ENCODE measurements at places on chromosomes 12 and 14.

GRCh38 chr12:27968972-27969623 is 3.4 kb downstream of the PTHLH start:
- no peak for DNase-seq

GRCh38 chr12:79624378-79624777 is 66.4 kb downstream of the PAWR start:
- no peak for DNase-seq

DNA sequence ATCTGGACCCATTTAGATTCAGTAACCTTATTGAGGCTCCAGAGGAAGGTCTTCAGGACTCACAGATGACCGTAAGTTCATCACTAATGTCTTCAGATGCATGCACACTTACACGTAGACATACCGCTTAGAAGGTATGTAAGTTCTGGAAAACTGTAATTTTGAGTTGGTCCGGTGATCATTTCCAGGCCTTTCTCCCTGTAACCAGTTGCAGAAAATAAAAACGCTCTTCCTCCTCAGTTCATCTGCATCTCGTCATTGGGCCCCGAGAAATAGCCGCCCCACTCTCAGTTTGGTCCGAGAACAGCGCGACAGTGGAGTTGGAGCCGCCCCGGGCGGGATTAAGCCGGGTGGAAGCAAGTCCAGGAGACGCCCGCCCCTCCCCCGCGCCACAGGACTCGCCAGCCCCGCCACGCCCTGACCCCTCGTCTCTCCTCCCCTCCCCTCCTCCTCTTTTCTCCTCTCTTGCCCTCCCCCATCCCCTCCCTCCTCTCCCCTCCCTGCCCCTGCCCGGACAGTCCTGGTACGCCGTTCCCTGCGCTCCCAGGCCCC is 83.7 kb downstream of the TNFAIP2 start:
- no peak for DNase-seq

GRCh38 chr14:83548061-83548839 is 1981.7 kb upstream of the FLRT2 start:
- no peak for DNase-seq

DNA sequence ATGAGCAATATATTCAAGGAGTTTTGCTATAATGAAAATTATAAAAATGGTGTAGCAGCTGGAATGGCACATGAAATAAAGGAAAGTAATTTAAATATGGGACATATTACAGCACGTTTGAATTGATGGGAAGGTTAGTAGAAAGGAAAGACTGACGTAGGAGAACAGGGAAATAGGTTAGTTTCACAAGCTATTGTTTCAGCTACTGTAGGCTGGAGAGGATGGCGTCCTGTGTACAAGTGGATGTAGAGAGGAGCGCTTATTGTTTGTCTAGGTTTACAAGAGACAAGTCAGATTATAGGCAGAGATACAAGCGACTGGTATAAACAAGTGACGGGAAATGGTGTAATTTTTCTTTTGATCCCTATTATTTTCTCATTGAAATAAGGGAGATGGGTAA is 431.2 kb upstream of the PDE3A start:
- DNase-seq, result no peak

DNA sequence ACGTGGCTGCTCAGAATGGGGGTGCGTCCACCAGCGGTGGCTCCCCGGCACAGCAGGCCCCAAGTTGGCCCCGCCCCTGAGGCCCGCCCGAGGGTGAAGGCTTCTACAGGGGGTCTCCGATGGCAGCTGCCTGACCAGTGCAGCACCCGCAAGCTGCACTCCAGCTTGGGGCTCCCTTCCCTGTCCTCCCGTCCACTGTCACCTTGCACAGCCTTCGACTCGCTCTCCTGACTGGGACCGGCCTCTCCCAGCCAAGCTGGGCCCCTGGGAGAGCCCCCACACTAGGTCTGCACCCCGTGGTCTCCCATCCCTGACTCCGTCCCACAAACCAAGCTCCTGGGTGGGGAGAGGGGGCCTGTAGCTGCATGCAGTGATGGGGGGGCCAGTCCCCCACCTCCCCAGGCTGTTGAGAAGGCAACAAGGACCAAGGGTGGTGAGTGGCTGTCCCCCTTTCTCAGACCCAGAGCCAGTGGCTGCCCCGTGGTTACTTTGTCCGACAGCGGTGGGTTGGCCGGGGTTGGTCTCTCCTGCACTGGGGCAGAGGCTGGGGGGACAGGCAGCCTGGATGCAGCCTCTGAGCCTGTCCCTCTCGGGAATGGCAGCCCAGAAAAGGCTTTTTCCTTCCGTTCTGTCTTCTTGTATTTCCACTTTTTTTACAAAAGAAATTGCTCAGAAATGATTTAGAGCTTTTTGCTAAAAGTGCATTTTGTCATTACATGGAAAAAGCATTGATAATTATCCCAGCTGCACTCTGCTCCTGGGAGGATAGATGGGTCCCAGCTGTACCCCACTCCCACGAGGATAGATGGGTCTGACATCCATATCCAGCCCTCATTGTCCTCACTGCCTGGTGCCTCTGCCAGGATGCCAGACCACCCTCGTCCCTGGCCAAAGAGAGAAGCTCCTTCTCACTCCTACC is 217.0 kb downstream of the KIF26A start:
- DNase-seq, result no peak

DNA sequence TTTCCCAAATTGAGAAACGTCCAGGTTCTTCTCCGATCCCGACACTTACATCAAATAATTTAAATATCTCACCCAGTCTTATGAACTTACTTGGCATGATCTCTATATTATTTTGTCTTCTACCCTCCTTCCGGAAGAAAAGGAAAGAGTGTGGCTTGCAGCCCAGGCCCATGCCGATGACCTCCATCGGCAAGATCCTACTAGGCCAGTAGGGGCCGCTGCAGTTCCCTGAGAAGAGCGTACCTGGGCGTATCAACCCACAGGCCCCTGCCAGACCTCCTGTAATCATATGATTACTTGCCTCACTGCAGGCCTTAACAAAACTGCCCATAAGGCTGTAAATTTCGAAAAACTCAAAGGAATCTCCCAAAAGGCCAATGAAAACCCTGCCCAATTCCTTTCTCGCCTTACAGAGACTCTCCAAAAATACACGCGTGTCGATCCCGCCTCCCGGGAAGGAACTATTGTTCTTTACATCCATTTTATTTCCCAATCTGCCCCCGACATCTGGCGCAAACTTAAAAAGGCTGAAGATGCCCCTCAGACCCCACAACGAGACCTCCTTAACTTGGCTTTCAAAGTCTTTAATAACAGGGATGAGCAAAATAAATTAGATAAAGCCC is 69.6 kb downstream of the MOK start:
- DNase-seq, result peak; percentile 7

- no peak for DNase-seq
These were observed 441.4 kb downstream of the EGLN3 start for GRCh38 chr14:33509454-33509853.

- DNase-seq, result no peak
These were observed 214.1 kb upstream of the PLEKHG7 start for GRCh38 chr12:92488735-92489134.

DNA sequence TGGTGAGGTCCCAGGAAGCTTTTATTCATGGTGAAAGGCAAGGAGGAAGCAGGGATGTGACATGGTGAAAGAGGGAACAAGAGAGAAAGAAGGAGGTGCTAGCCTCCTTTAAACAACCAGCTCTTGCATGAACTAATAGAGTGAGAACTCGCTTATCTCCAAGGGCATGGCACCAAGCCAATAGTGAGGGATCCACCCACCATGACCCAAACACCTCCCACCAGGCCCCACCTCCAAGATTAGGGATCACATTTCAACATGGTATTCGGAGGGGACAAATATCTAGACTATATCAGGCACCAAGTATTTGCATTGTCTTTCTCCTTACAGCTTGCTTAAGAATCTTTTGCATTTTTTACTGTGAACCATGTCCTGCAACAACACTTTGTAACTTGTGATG is 91.9 kb upstream of the DHRS4 start:
- no peak for DNase-seq

DNA sequence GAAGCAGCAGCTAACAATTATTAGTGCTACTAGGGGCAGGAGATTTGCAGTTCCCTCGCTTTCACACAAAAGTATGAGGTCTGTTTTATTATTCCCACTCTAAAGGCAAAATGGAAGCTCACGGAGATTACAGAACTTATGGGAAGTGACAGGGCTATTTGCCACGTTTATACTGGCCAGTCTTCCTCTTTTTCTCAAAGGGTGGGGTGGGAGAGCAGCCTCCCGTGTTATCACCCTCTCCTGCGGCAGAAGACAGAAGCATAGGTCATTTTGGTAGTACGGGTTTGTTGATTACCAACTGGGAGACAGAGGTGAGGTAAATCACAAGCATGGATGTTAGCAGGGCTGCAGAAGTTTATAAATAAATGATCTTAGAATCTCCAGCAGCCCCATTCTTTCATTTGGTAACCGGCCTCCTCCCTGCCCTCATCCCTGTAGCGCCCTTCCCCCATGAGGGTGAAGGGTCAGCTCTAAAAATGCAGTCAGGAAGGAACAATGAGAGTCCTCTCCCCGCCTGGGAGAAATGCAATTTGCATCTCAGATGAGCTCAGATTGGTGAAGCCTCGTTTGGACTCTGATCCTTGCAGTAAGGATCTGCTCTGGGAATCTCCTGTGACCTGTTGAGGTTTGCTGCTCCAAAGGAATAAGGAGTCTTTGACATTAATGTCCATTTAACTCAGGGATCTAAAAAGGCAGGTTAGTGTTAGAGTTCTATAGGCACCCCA is 44.7 kb upstream of the SINHCAF start:
- no peak for DNase-seq

DNA sequence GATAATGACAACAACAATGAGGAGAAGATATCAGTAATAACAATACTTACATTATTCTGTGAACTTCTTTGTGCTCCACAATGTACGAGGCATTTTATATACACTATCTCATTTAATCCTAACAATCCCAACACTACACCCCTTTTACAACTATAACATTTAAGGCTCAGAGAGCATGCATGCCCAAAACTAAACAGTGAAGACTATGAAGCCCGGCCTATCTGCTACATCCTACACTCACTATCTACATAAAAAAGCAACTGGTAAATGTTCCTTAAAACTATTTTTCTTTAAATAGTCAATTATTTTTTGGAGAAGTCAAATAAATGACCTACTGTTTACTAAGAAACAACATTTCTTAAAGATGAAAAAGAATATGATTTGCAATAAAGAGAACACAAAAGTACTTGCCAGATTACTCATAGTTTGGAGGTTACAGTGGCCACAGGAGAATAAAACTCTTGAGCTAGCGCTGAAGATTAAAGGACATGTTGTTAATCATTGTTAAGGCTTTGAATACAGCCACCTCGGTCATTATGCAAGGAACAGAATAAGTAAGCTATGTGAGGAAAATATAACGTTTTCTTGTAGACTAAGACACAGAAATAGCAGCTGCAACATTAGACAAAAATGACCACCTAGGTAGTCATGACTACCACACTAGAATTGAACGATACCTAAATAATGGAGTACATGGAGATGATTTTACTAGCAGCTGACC is 56.7 kb downstream of the EPS8 start:
- DNase-seq, result no peak

GRCh38 chr14:76975051-76975450 is 53.5 kb downstream of the IRF2BPL start:
- DNase-seq, result no peak

GRCh38 chr14:67704484-67705089 is 2.9 kb downstream of the RDH12 start:
- DNase-seq, result peak; percentile 75

- DNase-seq, result no peak
These were observed 72.8 kb downstream of the ANKS1B start for GRCh38 chr12:99911967-99912366.

DNA sequence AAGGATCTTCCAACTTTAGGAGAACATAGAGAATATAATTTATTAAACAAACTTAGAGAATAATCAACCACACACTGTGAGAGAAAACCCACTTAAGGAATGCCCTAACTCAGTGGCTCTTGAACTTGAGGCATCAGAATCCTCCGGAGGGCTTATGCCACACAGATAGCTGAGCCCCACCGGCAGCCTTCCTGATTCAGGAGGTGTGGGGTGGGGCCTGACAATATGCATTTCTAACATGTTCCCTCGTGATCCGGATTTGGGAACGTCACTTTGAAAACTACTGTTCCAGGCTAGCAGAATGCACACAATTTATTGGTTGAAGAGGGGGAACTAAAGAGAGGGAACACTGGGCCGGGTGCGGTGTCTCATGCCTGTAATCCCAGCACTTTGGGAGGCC is 2.0 kb upstream of the SOAT2 start:
- DNase-seq, result no peak

GRCh38 chr12:28780096-28780495 is 369.0 kb upstream of the FAR2 start:
- no peak for DNase-seq

DNA sequence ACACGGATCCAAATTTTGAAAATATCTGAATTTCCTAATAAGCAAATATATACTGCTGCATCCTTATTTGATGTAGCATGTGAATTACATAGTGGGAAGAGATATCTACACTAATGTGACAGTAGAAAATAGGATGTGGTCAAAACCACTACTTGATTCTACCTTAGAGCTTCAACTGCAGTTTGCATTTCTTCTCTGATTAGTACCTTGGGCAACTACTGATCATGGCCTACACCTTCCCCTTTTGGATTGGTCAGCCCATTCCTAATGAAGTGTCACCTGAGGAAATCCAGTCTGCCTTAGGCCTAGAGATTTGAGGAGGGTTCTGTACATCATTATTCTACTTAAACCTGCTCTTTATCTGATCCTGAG is 10.7 kb downstream of the LLPH start:
- DNase-seq, result no peak

DNA sequence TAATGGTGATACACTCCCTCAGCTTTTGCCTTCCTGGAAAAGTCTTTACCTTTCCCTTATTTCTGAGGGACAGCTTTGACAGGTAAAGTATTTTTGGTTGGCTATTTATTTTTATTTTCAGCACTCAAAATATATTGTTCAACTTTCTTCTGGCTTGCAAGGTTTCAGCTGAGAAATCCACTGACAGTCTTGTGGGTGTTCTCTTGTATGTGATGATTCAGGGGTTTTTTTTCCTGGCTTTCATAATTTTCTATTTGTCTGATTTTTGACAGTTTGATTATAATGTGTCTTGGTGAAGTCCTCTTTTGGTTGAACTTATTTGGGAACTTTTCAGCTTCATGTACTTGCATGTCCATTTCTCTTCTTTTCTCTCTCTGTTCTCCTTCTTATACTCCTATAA is 73.7 kb upstream of the OTOGL start:
- DNase-seq, result no peak

- DNase-seq, result no peak
These were observed 25.6 kb downstream of the FIGNL2 start for GRCh38 chr12:51822956-51823355.

GRCh38 chr12:53046655-53047220 is 3.1 kb upstream of the TNS2 start:
- DNase-seq, result no peak

GRCh38 chr12:23356440-23356839 is 593.0 kb downstream of the SOX5 start:
- no peak for DNase-seq
